ENCODE measurements at places on chromosomes 1 and 21. TPM values are rescaled to one million over a fixed set of nuclear protein-coding genes. Genes with fewer than 3 reads are reported as not detected.

DNA sequence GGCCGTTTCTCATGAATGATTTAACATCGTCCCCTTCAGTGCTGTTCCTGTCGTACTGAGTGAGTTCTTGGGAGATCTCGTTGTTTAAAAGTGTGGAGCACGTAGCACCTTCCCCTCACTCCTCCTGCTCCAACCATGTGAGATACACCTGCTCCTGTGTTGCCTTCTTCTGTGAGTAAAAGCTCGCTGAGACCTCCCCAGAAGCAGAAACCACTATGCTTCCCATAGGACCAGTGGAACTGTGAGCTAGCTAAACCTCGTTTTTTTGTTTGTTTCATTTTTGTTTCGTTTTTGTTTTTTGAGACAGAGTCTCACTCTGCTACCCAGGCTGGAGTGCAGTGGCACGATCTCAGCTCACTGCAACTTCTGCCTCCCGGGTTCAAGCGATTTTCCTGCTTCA is 198.6 kb downstream of the NCAM2 start:
- no peaks in the 10 kb centered on the region for H3K36me3 ChIP-seq
- H3K4me1 ChIP-seq = peaks cover 45% of the 10 kb centered on the region
- DNase-seq = no peak

APOBEC4 gene
- not detected for polyA plus RNA-seq

- DNase-seq = no peak
- peaks cover 10% of the 10 kb centered on the region for H3K27me3 ChIP-seq
- H3K36me3 ChIP-seq = no peaks in the 10 kb centered on the region
- H3K4me3 ChIP-seq = peak overlapping the region; percentile 51
These were observed 3.4 kb downstream of the PTTG1IP start for GRCh38 chr21:44869781-44870747.

- H3K4me3 ChIP-seq = no peak overlapping the region
- no peaks in the 10 kb centered on the region for H3K36me3 ChIP-seq
- H3K27me3 ChIP-seq = peaks cover 1% of the 10 kb centered on the region
- H3K4me1 ChIP-seq = no peaks in the 10 kb centered on the region
- no peak for DNase-seq
These were observed 125.9 kb downstream of the RHOU start for GRCh38 chr1:228860911-228861831.

KRTAP11-1 gene
- not detected for polyA plus RNA-seq

HTR6 gene
- not detected for polyA plus RNA-seq

GRCh38 chr21:35509001-35509704 is 460.1 kb upstream of the RUNX1 start:
- H3K4me3 ChIP-seq = no peak overlapping the region
- H3K27me3 ChIP-seq = peaks cover 20% of the 10 kb centered on the region
- DNase-seq = no peak
- no peak overlapping the region for H3K27ac ChIP-seq
- H3K36me3 ChIP-seq = no peaks in the 10 kb centered on the region
- H3K4me1 ChIP-seq = no peaks in the 10 kb centered on the region

DNA sequence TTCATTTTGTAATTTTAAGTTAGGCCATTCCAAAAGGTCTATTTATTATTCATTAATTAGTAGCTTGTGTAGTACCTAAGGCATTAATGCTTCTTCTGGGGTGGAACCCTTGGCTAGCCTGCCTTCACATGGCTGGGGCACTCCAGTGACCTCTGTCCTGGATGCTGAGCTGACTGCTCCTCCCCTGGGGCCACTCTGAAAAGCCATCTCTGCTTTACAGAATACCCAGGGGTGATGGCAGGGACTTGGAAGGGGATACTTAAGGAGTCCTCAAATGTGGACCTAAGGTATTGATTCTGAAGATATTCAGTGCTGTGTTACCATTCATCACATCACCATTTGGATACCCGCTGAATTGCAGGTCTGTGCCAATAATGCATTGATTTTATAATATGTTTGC is 187.8 kb upstream of the COA6 start:
- no peak overlapping the region for H3K4me3 ChIP-seq
- DNase-seq = no peak
- no peaks in the 10 kb centered on the region for H3K36me3 ChIP-seq
- no peak overlapping the region for H3K27ac ChIP-seq
- no peaks in the 10 kb centered on the region for H3K4me1 ChIP-seq

DNA sequence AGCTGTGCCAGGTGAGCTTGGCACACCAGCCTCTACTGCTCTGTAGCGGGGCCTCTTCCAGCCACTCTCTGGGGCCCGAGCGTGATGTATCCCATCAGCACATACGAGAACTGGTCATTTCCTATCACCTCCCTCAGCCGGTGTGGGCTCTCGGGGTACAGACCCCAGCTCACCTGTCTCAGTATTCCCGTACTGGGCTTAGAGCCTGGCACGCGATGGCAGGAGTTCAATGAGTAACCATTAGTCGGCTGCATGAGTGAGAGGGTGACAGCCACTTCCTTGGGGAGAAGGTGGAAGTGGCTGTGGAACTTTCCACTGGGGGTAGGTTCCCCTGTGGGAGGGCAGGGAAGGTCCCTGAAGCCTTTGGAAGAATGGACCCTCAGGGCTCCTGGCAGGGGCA is 46.1 kb downstream of the ECE1 start:
- H3K4me3 ChIP-seq = no peak overlapping the region
- H3K36me3 ChIP-seq = peaks cover 38% of the 10 kb centered on the region
- no peak overlapping the region for H3K27ac ChIP-seq
- peaks cover 2% of the 10 kb centered on the region for H3K27me3 ChIP-seq

ASPM gene
- 0.30 TPM for polyA plus RNA-seq

DNA sequence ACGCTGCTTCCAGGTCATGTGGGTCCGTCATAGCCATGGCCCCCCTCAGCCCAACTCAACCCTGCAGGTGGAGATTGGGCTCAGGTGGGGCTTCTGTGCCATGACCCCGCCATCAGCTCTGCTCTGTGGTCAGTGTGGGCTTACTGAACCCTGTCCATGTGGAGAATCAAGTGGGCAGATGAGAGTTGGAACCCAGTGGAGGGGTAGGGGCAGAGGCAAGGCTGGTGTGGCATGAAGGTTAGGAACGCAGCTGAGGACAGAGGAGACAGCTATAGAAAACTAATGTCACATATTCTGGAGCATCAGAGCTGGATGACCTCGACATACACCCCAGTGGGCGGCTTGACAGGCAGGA is 355.9 kb downstream of the PTPRU start:
- H3K27me3 ChIP-seq = peaks cover 1% of the 10 kb centered on the region
- no peak for DNase-seq
- no peak overlapping the region for H3K4me3 ChIP-seq
- no peaks in the 10 kb centered on the region for H3K4me1 ChIP-seq
- H3K36me3 ChIP-seq = no peaks in the 10 kb centered on the region
- H3K27ac ChIP-seq = no peak overlapping the region

GRCh38 chr1:40582116-40582515 is 50.7 kb downstream of the ZNF684 start:
- H3K27ac ChIP-seq = no peak overlapping the region
- H3K27me3 ChIP-seq = peaks cover 6% of the 10 kb centered on the region
- no peaks in the 10 kb centered on the region for H3K36me3 ChIP-seq
- no peaks in the 10 kb centered on the region for H3K4me1 ChIP-seq
- H3K4me3 ChIP-seq = no peak overlapping the region

- H3K4me3 ChIP-seq = no peak overlapping the region
- H3K27me3 ChIP-seq = peaks cover 2% of the 10 kb centered on the region
- H3K27ac ChIP-seq = no peak overlapping the region
- H3K4me1 ChIP-seq = no peaks in the 10 kb centered on the region
- DNase-seq = no peak
These were observed 115.9 kb downstream of the OMA1 start for GRCh38 chr1:58430421-58431275.

CD164L2 gene
- not detected for polyA plus RNA-seq

OXCT2 gene
- polyA plus RNA-seq = not detected

SYT11 gene
- polyA plus RNA-seq = 28.7 TPM

- no peak for DNase-seq
- no peak overlapping the region for H3K4me3 ChIP-seq
- no peaks in the 10 kb centered on the region for H3K36me3 ChIP-seq
- H3K27me3 ChIP-seq = peaks cover 9% of the 10 kb centered on the region
These were observed 93.9 kb upstream of the COG2 start for GRCh38 chr1:230548357-230548756.

DNA sequence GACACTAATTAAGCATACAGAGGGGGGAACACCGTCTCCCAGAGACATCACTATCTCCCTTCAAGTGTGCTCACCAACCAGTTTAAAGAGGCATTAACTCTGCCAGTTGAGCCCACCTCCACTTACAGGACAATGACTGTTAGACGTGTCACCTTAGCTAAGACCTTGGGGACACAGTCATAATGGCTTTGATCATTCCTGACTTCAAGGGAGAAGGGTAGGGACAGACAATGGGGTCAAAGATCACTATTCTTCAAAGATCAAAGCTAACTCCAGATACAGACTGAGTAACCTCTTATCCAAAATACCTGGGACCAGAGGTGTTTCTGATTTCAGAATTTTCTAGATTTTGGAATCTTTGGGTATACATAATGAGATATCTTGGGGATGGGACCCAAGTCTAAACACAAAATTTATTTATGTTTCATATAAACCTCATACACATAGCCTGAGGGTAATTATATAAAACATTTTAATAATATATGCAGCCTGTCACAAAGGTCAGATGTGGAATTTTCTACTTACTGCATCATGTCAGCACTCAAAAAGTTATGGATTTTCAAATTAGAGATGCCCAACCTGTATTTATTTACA is 246.1 kb downstream of the SLC45A1 start:
- H3K4me1 ChIP-seq = peaks cover 16% of the 10 kb centered on the region
- no peak for DNase-seq
- H3K27ac ChIP-seq = no peak overlapping the region
- H3K27me3 ChIP-seq = no peaks in the 10 kb centered on the region
- no peaks in the 10 kb centered on the region for H3K36me3 ChIP-seq
- no peak overlapping the region for H3K4me3 ChIP-seq

DNA sequence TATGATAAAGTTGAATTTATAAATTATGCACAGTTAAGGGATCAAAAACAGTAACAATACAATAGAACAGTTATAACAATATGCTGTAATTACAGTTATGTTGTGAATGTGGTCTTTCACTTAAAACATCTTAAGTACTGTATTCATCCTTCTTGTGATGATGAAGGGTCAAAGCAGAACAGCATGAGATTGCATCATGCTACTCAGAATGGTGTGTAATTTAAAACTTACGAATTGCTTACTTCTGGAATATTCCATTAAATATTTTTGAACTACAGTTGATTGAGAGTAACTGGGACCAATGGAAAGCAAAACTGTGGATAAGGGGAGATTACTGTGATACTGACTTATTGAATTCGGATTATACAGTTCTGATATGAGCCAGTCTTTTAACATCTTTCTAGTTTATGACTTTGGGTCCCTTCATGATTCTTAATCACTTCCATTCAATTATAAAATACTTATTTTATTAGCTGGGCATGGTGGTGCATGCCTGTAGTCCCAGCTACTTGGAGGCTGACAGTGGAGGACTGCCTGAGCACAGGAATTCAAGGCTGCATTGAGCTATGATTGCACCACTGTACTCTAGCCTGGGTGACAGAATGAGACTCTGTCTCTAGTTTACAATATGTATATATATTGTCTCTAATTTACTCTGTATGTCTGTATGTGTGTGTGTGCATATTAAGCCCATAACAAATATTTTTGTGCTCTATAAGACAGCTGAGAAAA is 43.2 kb downstream of the ATP1B1 start:
- no peak overlapping the region for H3K27ac ChIP-seq
- no peak for DNase-seq
- no peaks in the 10 kb centered on the region for H3K4me1 ChIP-seq
- no peak overlapping the region for H3K4me3 ChIP-seq

DNA sequence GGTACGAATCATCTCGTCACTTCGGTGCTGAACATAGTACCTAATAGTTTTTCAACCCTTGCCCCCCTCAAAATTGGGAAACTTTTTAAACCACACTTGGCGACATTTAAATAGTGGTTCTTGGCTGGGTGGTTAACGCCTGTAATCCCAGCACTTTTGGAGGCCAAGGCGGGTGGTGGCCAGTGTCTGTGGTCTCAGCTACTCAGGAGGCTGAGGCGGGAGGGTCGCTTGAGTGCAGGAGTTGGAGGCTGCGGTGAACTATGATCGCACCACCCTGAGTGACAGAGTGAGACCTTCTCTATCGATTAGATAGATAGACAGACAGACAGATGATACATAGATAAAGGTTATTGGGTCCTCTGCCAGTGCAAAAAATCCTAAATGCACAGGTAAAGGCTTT is 55.5 kb upstream of the RASAL2 start:
- H3K27ac ChIP-seq = no peak overlapping the region
- DNase-seq = no peak
- H3K27me3 ChIP-seq = no peaks in the 10 kb centered on the region
- H3K4me3 ChIP-seq = peak overlapping the region; percentile 24
- H3K4me1 ChIP-seq = no peaks in the 10 kb centered on the region

GRCh38 chr1:240004086-240004749 is 87.5 kb upstream of the FMN2 start:
- peaks cover 8% of the 10 kb centered on the region for H3K27me3 ChIP-seq
- DNase-seq = no peak
- no peak overlapping the region for H3K27ac ChIP-seq
- no peaks in the 10 kb centered on the region for H3K4me1 ChIP-seq

DNA sequence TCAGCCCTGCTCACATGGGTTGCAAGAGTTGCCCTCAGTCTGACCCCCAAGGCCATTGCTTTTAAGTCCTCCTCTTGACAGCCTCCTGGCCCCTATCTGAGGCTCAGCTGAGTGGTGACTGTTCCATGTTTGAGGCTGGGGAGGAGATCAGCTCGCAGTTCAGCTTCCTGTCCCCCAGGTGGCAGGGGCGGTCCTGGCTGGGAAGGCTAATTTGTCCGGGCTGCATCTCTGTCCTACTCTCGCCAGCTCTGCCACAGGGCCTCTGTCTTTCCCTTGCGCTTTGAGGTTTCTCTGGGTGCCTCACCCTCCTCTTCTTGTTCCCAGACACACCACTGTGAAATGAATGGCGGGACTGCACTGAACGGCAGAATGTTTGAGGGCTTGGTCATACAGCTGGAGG is 157.3 kb downstream of the KCNJ6 start:
- no peaks in the 10 kb centered on the region for H3K4me1 ChIP-seq
- no peaks in the 10 kb centered on the region for H3K36me3 ChIP-seq
- H3K27me3 ChIP-seq = peaks cover 4% of the 10 kb centered on the region
- H3K4me3 ChIP-seq = no peak overlapping the region
- H3K27ac ChIP-seq = no peak overlapping the region

FMO1 gene
- polyA plus RNA-seq = not detected

- no peak overlapping the region for H3K27ac ChIP-seq
- H3K36me3 ChIP-seq = no peaks in the 10 kb centered on the region
- H3K4me1 ChIP-seq = no peaks in the 10 kb centered on the region
- DNase-seq = no peak
- H3K27me3 ChIP-seq = no peaks in the 10 kb centered on the region
- no peak overlapping the region for H3K4me3 ChIP-seq
These were observed 60.2 kb downstream of the DAB1 start for GRCh38 chr1:57363643-57364042.

CLDN19 gene
- polyA plus RNA-seq = not detected

NPL gene
- polyA plus RNA-seq = 9.1 TPM

GRCh38 chr1:66607458-66607857 is 73.5 kb downstream of the SGIP1 start:
- H3K27me3 ChIP-seq = peaks cover 2% of the 10 kb centered on the region
- no peak overlapping the region for H3K4me3 ChIP-seq
- H3K36me3 ChIP-seq = no peaks in the 10 kb centered on the region
- DNase-seq = no peak
- H3K4me1 ChIP-seq = no peaks in the 10 kb centered on the region

- H3K4me3 ChIP-seq = no peak overlapping the region
- peaks cover 17% of the 10 kb centered on the region for H3K36me3 ChIP-seq
- H3K27ac ChIP-seq = no peak overlapping the region
- H3K27me3 ChIP-seq = peaks cover 2% of the 10 kb centered on the region
These were observed 126.4 kb downstream of the KIAA0319L start for GRCh38 chr1:35430762-35431161.
